Omental fat pad (tissue), 4 donors: ENCODE measurements at places on chromosomes 2 and 18.
A peak's percentile ranks its signal among the peaks of the same experiment; 100 is the strongest.

DNA sequence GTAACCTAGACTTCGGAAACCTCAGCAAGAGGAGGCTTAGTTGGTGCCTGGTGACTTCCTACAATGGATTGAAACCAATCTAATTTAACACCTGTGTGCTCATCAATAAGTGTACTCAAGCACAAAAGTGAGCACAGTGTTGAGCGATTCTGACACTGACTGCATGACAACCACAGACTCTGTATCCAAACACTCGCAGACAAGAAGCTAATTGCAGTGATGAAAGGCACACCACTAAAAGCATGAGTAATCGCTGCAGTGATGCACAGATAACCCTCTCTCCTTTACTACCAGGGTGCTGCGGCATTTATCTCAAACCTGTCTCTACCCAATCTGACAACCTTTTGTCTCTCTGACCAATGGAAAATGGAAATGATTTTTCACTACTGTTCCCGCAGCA lies 168.1 kb downstream of the AFF3 start:
- DNase-seq, result no peak

DNA sequence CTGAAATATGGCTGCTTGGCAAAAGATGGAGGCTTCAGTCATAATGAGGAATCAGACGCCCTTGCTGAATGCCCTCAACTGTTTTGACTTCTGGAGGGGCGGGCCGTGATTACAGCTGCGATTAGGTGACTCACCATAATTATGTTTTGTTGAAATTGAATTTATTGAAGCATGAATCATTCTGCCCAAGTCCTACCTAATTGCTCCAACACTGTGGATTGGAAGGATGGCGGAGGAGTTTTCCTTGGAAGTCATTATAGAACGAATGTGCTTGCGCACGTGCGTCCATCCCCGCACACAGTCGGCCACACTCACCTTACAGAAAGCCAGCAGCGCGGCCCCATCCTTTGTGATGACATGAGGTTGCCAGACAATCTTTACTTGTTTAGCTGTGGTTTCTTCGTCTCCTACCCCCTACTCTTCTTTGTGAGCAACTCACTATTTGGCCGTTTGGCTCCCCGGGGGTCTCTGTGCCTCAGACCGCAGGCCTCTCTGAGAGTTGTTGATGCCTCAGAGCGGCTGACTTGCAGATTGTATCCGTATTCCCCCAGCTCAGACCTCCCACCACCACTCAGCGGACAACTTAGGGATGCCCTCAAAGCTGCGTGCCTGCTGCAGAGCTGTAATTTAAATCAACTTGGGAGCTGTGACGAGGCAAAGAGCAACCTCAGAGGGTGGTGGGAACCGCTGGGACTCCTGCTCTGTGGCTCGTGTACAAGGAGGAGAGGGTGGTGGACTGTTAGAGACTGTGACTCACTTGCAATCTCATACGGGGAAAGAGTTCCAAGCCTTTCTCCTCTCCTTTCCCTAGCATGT lies 513.4 kb downstream of the TNS1 start:
- no peak for DNase-seq

GRCh38 chr2:182890305-182890704 lies 23.9 kb upstream of the FRZB start:
- no peak for DNase-seq

GRCh38 chr2:11377928-11378545 lies 33.6 kb upstream of the ROCK2 start:
- no peak for DNase-seq

GRCh38 chr2:148021059-148021861 lies at the start of gene MBD5:
MBD5 (plus strand) TSS chr2:148021091.
- no peak for DNase-seq

- no peak for DNase-seq
Observed at GRCh38 chr2:64090264-64090663, 54.0 kb downstream of the PELI1 start.

DNA sequence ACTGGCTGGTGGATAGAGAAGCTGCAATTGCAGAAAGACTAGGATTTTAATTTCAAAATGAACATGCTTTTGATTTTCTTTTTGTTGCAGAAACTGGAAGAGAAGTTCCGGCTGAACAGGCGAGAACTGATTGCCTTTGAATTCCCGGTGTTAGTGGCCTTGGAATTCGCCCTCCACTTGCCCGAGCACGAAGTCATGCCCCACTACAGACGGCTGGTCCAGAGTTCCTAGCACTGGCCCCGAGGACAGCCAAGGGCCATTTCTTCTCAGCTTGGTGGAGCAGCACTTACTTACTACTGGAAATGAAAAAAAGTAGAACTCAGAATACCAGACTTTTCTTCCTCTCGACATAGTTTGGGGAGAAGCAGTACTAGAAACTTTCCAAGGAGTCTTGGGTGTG lies 121.9 kb downstream of the CABLES1 start:
- no peak for DNase-seq

GRCh38 chr2:65722028-65722778 lies 289.8 kb upstream of the SPRED2 start:
- DNase-seq, result no peak

- peak; percentile 57 for DNase-seq
Observed at GRCh38 chr2:217756375-217757107, 246.3 kb downstream of the TNS1 start.

GRCh38 chr2:159501743-159502142 lies 114.6 kb downstream of the BAZ2B start:
- no peak for DNase-seq

DNA sequence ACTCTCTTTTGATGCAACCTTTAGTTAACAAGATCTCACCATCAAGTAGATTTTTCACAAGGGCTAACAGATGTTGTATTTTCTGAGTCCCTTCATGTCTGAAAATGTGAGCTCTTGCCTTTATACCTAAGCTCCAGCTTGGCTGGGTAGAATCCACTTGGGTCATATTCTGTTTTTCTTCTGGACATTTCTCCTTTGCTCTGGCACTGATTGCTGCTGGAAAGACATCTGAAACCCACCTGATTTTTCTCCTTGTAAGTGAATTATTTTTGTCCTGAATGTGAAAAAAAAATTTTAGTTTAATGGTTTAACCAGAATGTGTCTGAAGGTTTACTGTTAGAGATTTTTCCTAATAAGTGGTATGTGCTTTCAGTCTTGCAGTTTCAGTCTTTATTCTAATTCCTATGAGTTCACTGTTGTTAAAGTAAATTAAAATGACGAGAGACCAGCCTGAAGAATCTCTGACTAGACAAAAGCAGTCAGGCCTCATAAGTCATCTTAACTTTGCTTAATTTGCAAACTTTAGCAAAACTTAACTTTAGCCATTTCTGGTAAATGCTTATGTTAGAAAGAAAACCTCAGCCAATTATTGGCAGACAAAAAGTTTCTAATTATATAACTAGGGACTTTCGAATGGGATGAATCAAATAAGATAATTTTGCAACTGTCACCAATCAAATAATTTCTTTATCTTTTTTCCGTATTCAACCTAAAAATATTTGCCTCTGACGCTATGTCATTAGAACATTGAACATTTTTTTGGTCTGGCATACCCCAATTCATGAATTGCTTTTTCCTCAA lies 70.8 kb downstream of the ACAA2 start:
- DNase-seq, result no peak

DNA sequence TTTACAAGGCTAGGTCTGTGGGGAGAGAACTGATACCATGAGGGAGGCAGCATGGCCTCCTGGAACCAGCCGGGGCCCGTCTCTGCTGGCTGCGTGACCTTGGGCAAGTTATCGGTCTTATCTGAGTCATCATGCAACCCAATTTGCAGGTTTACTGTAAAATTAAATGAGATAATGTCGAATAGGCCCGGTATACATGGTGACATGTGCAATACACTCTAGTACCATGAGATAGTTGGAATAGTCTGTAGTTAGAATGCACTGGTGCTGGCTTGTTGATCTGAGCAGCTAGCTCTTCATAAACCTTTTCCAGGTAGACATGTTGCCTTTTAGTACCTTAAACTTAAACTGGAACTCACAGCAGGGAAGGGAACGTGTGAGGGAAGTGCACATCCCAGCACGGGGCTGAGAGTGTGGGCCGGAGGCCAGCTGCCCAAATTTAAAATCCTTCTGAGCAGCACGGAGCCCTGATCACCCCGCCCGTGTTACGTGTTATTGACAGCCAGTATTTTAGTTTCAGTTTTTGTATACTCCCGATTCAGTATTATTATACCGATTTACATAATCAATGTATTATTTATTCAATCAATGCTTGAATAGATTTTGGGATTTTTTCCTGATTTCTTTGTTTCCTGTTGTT lies 72.4 kb upstream of the HS6ST1 start:
- DNase-seq, result no peak

DNA sequence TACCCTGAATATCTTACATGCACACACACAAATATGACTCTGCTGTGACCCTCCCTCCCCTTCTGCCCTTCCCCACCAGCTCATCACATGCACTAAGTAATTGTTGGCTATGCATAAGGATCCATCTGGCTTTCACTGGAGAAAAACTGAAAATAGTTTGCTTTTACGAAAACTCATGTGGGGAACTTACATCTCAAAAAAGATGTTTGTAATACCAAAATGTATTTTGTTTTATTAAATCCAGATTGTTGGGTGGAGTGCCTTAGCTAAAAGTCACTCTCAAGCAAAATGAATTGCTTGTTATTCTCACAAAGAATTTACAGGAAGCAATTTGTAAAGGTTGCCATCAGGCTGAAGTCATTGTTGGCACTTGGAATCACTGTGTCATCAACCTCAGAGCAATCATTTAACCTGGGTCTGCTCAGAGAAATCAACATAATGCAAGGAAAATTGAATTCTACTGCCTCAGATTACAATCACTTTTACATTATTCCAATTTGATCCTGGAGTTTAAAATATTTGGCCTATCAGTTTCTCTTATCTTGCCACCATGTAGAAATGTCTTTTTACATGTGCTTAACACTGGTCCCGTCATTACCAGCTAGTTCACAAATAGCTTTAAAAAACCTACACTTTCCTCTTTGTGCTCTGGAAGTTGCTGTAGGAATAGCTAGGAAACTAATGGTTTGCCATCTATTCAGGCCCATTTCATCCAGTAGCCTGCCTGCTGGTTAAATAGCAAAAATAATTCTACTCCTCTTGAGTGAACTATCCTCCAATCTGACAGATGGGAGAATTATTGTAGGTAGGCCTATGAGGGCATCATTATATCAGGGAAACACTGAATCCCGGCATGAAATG lies 90.3 kb upstream of the TMEM17 start:
- DNase-seq, result peak; percentile 51

DNA sequence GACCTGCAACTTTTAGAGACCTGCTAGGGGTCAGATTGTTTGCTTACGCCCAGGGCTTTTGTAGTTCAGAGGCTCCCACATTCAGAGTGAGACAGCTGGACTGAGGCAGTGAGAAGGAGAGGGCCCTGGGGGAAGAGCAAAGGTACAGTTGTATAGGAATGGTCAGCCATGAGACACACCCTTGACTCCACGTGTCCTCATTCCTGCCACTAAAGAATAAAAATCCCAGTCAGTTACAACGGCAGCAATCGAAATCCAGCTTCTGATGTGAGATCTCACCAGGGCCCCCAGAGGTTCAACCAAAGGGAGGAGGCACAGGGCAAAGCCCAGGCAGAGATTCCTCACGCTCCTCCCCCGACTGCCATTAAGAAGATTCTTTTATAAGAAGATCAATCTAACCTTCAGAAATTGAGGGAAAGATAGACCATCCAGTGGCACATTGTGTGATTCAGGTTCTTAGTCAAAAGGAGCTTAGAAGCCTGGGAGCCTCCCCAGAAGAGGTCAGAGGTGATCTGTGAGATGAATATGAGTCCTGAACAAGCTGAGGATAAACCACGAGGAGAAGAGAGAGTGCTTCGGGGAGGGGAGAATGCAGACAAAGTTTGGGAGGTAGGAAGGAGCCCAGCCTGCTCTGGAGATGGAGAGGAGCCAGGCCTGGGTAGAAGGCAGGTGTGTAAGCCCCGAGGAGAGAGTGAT lies 317.0 kb downstream of the CYP26B1 start:
- no peak for DNase-seq

GRCh38 chr18:69109686-69110085 lies 291.0 kb upstream of the DOK6 start:
- DNase-seq, result no peak

DNA sequence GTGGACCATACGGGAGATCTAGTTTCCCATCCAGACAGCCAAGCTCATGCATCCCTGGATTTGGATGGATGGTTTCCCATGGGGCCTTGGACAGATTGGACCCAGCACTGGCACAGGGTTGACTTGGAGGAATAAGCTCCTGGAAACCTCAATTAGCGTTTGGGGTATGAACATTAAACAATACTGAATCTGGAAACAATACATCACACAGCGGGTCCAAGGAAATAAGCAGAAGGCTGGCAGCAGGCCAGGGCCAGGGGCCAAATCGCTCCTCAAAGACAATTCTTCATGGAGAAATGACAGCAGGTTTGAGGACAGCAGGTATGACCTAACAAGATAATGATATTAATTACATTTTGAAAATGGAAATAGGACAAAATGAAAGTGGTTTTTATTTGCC lies 540.6 kb downstream of the RIT2 start:
- DNase-seq, result no peak

GRCh38 chr2:24411488-24412151 lies 51.3 kb upstream of the ITSN2 start:
- no peak for DNase-seq

DNA sequence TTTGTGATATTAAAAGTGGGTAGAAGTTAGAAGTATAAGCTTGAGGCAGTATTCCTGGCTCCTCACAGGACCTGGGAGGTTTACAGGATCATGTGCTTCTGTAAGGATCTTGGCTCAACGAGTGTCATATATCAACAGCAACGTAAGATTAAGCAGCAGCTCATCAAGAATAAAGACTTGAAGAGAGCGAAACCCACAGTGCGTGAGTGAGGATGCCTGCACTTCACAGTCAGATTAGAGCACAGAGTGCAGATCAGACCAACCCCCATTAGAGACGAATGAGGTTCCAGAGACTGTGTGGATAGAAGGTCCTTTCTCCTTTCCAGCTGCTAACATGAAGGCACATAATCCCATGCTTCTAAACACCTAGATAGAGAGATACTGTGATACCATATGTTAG lies 1656.7 kb upstream of the NXPH2 start:
- no peak for DNase-seq

GRCh38 chr2:13230221-13230620 lies 513.5 kb downstream of the TRIB2 start:
- DNase-seq, result no peak

DNA sequence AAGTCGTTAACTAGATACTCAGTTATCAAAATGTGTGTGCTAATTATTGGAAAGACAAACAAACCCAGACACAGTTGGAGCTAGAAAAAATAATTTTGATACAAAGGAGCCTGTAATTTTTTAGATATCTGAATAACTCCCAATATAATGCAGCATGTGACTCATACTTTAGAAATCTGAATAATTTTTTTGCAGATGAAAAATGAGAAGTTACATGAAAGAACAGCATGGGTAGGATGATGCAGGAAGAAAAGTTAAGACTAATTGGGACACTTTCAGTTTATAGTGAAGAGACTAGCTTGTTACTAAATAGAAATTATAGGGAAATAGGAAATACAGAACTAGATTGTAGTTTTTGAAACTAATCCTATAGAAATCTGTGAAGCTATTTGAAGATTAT lies 945.8 kb downstream of the CBLN2 start:
- DNase-seq, result no peak

- no peak for DNase-seq
Observed at GRCh38 chr2:238113611-238114010, 13.5 kb downstream of the ESPNL start.
